ENCODE measurements at places on chromosomes 2 and 18.

- H3K27me3 ChIP-seq = no peaks in the 10 kb centered on the region
- no peaks in the 10 kb centered on the region for H3K36me3 ChIP-seq
- peaks cover 20% of the 10 kb centered on the region for H3K4me1 ChIP-seq
- peak within 1 kb of the TSS; percentile 96 for H3K27ac ChIP-seq
- H3K4me3 ChIP-seq = peak within 1 kb of the TSS; percentile 55
These were observed at the start of gene HSBP1L1 for GRCh38 chr18:79964330-79965118. TSS of gene HSBP1L1 (plus strand) at chr18:79964643. CDS start at chr18:79964736, 93 bp downstream.

DNA sequence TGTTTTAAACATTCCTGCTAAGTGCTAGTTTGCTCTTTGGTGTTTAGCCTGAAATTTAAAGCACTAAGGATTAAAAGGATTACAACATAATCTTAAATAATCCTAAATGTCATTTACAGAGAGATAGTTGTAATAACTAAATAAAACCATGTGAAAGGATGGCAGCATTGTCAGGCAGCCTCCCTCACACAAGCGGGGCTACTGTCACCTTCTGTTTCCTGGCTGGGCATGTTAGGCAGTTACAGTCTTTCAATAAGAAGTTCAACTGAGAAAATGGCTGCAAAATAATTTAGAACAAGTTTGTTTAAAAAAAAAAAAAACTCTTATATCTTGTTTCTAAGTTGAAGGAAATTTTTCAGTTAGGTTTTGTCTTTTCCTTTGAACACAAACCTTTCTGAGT is 124.9 kb downstream of the ARHGAP15 start:
- no peaks in the 10 kb centered on the region for H3K36me3 ChIP-seq
- H3K27ac ChIP-seq = no peak overlapping the region
- DNase-seq = no peak
- H3K4me1 ChIP-seq = no peaks in the 10 kb centered on the region
- peaks cover 8% of the 10 kb centered on the region for H3K27me3 ChIP-seq

GRCh38 chr2:68809324-68810240 is 61.6 kb downstream of the BMP10 start:
- H3K27ac ChIP-seq = no peak overlapping the region
- no peaks in the 10 kb centered on the region for H3K36me3 ChIP-seq
- no peaks in the 10 kb centered on the region for H3K27me3 ChIP-seq
- no peak for DNase-seq

- no peak overlapping the region for H3K4me3 ChIP-seq
- H3K4me1 ChIP-seq = no peaks in the 10 kb centered on the region
- no peaks in the 10 kb centered on the region for H3K36me3 ChIP-seq
- no peak for DNase-seq
- H3K27ac ChIP-seq = peak overlapping the region; percentile 1
- H3K27me3 ChIP-seq = no peaks in the 10 kb centered on the region
These were observed 91.3 kb downstream of the FAM117B start for GRCh38 chr2:202726070-202726469.

All from hepatocyte (in vitro differentiated cells).